AML-193 (cell line): ENCODE measurements at places on chromosomes 6 and 20.
A peak's percentile ranks its signal among the peaks of the same experiment; 100 is the strongest.

- DNase-seq: no peak
Measured at GRCh38 chr20:15528391-15529111, 1044.7 kb downstream of the KIF16B start.

DNA sequence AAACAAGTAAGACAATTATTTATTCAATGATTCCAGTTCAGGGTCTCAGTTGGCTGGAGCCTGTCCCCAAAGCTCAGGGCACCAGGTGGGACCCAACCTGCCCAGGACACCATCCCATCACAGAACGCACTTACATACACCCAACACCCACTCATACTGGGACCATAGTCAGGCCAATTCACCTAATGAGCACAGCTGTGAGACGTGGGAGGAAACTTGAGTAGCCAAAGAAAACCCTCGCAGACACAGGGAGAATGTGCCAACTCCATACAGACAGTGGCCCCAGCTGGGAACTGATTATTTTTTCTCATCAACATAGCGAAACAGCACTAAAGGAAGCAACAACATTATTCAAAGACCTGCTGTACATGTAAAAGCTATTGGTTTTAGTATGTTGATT is 58.6 kb upstream of the DOK5 start:
- DNase-seq: no peak

- peak; percentile 26 for DNase-seq
Measured at GRCh38 chr6:1336246-1336843, 24.4 kb downstream of the FOXQ1 start.

- DNase-seq: no peak
Measured at GRCh38 chr6:127162836-127163235, 44.4 kb downstream of the RSPO3 start.

DNA sequence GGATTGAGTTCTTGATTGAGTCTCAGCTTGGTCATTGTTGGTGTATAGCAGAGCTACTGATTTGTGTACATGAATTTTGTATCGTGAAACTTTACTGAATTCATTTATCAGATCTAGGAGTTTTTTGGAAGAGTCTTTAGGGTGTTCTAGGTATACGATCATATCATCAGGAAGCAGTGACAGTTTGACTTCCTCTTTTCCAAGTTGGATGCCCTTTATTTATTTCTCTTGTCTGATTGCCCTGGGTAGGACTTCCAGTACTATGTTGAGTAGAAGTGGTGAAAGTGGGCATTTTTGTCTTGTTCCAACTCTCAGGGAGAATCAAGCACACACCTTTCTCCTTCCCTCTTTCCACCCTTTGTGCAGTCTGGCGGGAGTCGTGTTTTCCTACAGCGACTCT is 26.4 kb downstream of the RPP40 start:
- no peak for DNase-seq

GRCh38 chr6:53300656-53301551 is 47.8 kb downstream of the ELOVL5 start:
- no peak for DNase-seq

DNA sequence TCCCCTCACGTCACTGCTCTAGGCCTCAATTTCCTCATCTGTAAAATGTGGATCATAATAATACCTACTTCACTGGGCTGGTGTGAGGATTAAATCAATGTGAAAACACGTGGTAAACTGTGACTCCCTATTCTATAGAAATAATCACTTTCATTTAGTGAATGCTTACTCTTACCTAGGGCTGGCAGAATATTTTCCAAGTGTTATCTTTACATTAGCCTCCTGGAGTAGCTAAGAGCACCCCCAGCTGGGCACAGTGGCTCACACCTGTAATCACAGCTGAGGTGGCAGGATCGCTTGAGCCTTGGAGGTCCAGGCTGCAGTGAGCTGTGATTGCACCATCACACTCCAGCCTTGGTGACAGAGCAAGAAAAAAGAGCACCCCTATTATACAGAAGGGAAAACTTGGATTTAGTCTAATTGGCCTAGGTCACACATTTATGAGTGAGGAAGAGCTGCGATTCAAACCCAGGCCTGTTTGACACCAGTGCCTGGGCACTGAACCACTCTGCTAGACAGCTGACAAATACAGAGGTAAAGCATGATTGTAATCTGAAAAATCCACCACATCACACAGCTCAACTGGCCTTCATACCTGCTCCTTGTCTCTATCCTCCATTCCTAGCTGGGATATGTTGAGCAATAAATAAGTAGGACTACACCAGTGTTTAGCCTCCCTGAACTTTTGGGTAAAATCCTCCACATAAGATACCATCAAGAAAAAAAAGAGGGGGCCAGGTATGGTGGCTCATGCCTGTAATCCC is 1.4 kb upstream of the SNTA1 start:
- DNase-seq: no peak

GRCh38 chr6:11730641-11731040 is 48.0 kb downstream of the ADTRP start:
- DNase-seq: no peak

DNA sequence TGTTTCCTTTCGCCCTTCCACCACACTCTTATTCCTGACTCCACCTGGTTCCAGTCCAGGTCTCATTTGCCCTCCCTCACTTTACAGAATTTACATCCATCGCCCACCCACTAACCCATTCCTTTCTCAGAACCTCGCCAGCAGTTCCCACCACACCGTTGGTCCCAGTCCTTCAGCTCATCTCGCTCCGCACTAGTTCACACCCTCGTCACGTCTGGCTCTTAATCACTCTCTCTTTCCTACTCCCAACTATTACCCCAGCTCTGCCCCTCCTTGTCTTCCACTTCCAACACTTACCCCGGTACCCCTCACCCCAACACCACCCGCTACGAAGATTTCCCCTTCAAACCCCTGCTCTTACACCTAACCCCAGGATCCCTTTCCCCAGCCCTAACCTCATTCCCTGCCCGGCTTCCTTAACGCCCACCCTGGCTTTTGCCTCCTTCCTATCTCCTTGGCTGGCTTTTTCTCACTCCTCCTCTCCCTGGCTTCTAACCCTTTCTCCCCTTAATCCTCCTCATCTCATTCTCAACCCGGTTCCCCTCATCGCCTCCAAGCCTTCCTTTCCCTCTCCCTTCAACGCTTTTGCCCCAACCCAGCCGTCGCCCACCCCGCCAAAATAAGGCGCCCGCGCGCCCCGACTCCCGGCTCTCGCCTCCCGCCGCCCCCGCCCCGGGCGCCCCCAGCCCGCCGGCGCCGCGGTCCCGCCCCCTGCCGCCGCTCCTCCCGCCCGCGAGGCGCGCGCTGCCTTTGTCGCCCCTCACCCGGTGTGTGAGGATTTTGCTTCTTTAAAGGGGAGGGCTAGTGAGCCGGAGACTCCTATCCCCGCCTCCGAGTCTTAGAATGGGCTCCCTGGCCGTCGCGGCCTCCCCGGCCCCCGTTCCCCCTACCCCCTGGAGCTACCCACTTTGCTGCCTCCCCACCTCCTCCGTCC is 542 bp downstream of the USP49 start:
- DNase-seq: no peak

- DNase-seq: peak; percentile 90
Measured at GRCh38 chr6:157380779-157381561, at the start of gene ZDHHC14. Gene ZDHHC14, plus strand, starts transcription at chr6:157381190.

DNA sequence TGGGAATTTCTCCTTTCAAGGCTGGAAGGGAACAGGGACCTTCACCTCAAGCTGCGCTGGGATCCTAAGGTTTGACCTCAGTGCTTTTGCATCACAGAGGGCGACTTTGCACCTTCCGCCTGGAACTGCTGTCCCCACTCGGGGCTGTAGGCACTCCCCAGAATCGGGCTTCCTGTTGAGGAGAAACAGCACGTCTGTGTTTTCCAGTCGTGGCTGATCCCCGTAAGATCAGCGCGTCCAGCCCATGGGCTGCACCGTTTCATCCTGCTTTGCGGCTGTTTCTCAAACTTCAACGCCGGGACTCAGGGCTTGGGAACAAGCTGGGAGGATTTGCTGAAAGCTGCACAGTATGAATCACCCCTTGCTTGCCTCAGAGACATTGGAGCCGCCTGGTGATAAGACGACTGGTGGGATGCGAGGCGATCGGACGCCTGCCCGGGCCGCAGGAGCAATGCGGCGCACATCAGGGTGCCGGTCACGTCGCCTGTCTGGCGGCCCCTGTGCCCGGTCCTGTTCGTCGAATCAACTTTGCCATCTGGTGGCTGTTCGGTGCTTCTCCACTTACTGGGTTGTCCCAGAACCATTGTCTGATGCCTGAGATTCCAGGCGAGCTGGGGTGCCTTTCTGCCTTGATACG is 53.6 kb upstream of the FRMD1 start:
- no peak for DNase-seq

DNA sequence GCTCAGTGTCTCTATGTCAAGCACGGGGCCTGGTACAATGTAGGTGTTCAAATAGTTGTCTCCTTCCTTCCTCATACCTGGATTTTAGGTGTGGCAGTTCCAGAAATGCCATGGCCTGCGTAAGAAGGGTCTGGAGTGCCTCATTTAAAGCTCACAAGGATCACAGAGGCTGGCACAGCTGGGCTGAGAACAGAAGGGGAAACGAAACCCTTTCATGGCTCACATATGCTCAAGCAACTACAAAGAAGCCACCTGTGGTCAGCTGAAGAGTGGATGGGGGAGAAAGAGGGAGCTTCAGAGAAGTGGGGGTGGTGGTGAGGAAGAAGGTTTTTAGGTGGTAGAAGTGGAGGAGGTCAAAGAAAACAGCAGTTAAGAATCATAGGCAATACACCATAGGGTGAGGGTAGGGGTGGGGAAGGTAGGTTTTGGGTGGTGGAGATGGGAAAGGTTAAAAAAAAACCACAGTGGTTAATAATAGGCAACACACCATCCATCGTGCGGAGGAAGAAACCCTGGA is 17.0 kb upstream of the TOP1 start:
- no peak for DNase-seq
